AML-193 (cell line): ENCODE measurements at places on chromosomes 6 and 20.
A peak's percentile ranks its signal among the peaks of the same experiment; 100 is the strongest.

DNA sequence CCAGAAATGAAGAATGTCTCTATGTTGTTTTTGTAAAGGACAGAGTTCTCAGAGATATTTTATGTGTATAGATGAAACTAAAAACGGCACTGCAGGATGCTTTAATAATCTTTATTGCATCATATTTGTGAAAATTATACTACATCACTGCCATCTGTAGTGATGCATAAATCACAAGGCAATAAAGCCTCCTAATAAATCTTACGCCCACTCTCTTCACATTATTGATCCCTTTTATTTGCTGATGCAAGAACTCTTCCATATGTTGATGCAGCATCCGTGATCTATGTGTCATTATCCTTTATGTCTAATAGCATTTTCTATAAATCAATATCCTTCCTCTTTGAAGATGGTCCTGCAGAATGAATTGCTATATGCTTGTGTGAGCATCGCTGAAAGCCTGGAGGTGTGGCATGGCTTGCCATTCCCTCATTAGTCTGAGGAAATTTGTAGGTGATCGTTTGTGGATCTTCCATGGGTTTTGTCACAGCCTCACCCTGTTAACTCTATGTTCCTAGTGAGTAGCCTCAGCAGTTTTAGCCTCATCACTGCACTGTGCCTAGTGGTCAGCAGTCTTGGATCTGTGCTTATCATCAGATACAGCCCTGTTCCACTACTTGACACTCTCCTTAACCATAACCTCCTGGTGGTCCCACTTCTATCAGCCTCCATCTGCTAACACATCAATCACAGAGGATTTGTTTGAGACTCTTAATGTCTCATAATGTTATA, 983.5 kb downstream of the EYS start:
- DNase-seq, result no peak

DNA sequence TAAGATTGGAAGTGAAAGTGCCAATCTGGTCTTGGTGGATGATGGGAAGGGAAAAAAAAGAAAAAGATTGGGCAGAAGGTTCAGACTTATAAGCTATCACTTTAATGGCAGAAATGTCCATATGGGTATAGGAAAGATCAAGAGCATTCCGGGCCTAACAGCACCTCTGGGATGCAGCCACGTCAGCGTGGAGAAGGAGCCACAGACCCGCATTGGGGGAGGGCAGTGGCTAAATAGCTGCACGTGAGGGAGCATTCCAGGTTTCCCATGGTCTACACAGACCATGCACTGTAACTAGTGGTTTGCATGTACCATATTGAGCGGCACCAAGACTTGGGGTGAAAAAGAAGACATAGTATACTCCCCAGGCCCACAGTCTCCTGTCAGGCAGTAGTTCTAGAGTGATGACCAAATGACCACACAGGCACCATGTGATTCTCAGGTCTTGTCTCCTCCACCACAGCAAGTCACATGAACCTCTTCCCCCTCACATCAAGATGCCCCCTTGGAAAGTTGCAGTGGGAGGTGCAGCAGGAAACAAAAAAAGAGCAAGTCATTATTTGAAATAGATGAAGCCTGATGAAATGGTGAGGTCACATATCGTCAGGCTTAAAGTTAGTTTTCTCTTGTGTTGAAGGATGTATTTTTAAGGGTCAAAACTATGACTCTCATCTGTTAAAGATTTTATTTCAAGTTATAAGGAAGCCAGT, 94.4 kb upstream of the TNFAIP3 start:
- DNase-seq, result no peak

GRCh38 chr20:50094522-50094921, 18.4 kb downstream of the UBE2V1 start:
- DNase-seq, result no peak

DNA sequence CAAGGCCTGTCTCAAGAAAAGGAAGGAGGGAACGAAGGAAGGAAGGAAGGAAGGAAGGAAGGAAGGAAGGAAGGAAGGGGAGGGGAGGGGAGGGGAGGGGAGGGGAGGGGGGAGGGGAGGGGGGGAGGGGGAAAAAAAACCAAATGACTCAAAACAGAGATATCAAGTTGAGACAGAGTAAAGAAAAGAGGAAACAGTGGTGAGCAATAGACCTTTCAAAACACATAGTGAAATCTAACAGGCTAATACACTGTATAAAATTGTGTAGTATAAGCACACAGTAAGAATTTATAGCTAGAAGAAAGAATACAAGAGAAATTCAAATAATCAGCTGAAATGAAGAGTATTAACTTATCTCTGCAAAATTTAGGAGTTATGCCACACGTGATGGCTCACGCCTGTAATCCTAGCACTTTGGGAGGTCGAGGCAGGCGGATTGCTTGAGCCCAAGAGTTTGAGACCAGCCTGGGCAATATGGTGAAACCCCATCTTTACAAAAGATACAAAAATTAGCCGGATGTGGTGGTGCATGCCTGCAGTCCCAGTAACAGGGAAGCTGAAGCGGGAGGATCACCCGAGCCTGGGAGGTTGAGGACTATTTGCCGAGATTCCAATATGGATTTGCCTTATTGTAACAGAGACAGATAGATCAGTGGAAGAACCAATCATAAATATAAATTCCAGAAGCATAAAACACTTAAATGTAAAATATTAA, 123.2 kb downstream of the PRND start:
- DNase-seq, result peak; percentile 70

DNA sequence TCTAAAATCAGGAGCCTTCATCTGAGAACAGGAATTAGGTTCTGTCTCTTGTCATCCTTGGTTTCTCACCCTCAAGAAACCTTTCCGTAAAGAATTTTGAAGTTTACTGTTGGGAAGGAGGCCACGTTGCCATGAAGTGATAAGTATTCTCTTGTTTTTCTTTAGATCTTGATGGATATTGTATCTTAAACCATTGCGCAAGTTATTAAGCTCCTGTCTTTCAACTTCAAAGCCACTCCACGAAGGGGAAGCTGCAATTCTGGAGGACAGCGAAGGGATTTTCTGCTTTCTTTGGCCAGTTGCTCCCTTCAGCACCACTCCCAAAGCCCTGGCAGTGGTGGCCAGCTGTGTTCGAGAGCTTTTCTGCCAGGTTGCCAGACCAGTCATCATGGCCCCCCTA, 198.1 kb upstream of the EXOC2 start:
- DNase-seq, result no peak

DNA sequence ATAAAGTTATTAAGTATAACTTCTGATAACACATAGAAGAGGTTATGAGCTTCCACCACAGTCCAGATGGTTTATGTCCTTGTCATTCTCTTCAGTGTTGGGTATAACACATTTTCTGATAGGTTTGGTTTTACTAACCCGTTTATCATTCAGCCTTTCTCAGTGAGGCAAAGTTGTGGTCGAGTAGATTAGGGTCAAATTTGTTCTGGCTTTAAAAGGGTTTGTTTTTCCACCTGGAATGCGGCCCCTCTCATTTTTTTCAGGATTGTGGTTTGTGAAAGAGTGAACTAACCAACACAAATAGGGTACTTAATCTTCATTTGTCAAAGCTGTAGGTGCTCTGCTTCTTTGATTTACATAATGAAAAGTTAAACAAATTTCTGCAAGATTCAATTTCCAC, 204.2 kb upstream of the ASCC3 start:
- no peak for DNase-seq

DNA sequence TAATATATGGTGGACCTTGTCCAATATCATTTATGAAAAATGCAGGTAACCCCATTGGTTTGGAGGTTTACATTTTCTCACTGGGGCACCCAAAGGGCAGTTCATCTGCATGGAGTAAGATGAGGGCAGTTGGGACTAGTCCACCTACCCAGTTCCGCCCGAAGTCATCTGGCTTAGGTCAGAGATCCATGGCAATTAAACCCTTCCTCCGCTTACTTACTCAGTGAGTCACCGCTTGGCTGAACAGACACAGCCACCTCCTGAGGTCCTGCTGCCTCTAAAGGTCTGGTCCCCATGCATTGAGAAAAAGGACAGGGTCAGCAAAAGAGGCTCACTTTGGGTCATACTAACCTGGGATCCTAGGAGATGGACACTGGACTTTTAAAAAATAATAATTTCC, 102.9 kb upstream of the PRL start:
- no peak for DNase-seq

GRCh38 chr6:117495869-117496268, 13.4 kb downstream of the DCBLD1 start:
- no peak for DNase-seq

DNA sequence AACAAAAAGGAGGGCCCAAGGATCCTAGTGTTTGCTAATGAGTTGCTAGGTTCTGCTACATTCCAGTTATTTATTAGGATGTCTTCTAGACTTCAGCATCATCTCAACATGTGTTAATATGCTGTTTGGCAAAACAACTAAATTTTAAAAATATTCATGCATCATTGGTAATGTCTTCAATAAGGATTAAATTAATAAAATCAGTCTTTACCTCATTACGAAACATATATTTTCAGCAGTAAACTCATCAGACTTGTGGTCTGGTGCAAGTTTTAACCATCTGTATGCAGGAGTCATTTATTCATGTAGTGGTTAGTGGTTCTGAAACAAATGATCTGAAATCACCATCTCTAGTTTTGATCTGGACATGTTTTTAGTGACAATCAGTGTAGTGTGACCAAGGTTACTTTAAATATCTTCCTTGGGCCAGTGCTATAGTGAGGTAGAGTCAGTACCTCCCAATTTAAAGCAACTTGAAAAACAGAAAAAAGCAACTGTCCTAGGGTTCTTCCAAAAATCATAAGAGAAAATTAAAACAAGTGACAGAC, 85.0 kb upstream of the KCNK16 start:
- DNase-seq, result no peak

- DNase-seq, result no peak
Observed at GRCh38 chr20:1150218-1150617, 31.8 kb downstream of the PSMF1 start.

- no peak for DNase-seq
Observed at GRCh38 chr20:22866812-22867341, 168.2 kb upstream of the SSTR4 start.

DNA sequence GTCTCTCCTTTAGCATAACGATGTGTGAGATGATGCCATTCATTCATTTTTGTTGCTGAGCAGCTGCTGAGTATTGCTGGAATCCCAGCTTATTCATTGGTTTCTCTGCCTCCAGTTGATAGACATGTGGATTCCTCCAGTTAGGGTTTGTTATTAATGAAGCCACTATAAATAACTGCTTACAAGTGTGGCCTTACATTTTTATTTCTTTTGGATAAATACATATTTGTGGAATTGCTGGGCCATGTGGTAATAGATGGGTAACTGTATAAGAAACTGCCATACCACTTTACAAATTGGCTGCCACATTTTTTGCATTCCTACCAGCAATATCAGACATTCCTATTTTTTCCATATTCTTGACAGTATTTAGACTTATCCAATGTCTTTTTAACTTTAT, 2.6 kb upstream of the HLA-B start:
- no peak for DNase-seq

- DNase-seq, result peak; percentile 55
Observed at GRCh38 chr6:2021713-2022125, 223.7 kb downstream of the GMDS start.

DNA sequence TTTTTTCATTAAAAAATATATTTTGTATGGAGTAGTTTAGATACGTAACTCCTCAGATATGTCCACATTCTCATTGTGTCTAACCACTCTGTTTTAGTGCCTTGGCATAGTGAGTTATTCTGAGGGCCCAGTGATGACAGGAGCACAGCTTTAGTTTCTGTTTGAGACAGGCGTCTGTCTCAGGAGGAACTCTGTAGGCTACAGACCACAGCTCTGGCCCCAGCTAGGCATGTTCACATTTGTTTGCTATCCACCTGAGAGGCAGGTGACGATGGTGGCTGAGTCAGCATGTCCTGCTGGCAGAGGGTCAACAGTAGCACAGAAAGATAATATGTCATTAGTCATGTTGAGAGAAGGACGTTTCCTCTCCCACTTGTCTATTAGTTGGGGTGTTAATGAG, 16.3 kb downstream of the LRRC1 start:
- no peak for DNase-seq

GRCh38 chr6:156948807-156949206, 171.6 kb downstream of the ARID1B start:
- no peak for DNase-seq

DNA sequence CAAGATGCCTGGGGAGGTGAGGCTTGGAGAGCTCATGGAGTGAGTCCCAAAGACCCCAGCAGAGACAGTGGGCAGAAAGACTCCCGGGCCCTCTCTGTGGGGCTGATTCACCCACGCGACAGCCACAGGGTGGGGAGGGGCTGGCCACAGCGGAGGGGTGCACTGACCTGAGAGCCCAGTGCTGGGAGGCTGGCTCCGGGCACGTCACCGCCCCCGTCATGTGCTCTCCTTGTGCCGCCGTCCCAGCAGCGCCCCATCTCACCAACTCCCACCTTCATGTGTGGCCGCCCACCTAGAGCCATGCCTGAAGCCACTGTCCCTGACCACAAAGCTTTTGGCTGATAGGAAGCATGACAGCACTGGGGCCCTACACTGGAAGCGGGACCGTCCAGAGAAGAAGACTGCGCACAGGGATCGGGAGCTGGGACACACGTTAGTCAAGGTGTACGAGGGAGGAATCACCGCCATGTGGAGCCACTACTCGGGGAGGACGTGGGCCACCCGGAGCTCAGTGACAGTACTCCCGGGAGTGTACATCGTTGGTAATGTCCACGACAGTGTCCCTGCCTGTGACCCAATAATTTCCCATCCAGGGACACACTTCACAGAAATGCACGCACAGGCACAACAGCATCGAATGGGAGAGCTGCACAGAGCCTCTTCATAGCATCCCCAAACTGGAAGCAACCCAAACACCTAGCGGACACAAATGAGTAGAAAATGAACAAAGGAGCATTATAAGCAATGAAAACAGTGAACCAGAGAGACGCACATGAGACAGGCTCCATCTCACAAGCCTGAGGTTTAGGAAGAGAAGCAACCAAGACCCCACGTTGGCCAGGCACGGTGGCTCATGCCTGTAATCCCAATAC, 28.4 kb upstream of the FOXC1 start:
- DNase-seq, result no peak

- no peak for DNase-seq
Observed at GRCh38 chr6:111738631-111739030, 133.0 kb upstream of the TRAF3IP2 start.

GRCh38 chr6:56245903-56246351, 1.5 kb downstream of the COL21A1 start:
- no peak for DNase-seq

DNA sequence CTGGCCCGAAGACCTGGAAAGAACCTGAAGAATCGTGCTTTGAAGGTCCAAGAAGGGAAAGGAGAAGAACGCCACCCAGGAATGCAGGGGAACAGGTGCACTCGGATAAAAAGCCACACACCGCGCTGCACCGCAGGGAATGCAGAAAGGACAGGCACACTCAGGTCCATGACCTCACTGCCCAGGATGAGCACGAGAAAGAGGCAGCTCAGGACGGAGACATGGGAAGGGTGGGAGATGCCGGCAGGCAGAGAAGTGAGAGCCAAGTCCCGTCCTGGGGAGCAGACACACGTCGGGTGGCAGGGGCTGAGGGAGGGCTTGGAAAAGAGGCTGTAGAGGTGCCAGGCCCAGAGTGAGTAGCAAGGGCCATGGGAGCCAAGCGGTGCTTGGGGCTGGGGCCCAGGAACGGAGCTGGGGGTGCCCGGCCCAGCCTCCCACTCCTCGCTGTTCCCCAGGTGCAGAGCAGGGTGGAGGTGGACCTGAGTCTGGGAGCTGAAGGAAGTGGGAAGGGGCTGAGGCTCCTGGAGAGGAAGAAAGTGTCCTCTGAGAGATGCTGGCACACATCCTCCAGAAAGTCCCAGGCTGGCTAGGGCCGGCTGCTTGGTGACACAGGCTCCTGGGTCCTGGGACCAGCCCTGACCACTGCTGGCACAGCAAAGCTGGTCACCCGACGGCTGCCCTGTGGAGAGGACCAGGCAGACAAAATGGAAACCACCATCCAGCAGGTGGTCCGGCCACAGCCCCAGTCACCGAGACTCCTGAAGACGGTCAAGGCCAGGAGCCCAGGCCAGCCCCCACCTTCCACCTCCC, 91.3 kb downstream of the PSMB1 start:
- DNase-seq, result no peak
